Germinal center (tissue), 1 donor: ENCODE measurements at places on chromosomes 4 and X.
A peak's percentile ranks its signal among the peaks of the same experiment; 100 is the strongest.

GRCh38 chr4:2246384-2247127 is 4.6 kb upstream of the HAUS3 start:
- no peak for DNase-seq

DNA sequence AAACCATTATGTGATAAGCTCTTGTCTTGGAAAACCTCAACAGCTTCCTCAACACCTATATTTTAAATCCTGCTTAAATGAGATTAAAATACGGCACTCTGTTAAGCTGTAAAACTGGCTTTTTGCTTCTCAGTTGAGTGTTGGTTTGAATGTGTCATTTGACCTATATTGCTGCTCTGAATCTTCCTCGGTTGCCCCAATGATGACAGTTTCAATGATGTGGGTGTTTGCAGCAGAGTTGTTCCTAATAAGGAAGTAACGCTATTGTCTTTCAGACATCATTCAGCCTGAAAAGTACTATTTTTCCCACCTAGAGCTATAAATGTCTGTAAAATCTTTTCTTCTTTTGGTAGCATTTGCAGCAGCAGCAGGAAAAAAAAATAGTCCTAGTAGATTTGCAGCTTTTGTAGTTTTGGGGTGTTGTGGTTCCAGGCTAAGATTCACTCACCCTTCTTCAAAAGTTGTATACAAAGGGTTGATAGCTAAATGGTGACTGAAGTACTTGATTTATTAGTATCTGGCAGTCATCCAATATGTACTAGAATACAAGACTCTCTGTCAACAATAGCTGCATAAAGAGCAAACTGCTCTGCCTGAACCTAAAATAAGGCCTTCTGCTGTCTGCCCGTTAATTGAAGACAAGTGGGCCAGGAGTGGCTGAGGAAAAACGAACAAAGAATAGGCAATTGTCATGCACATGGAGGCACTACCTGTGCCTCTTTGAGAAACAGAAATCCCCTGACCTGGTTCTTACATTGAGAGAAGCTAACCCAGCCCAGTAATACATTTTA is 333.1 kb downstream of the IL1RAPL1 start:
- DNase-seq: no peak

GRCh38 chrX:45142185-45142584 is 58.5 kb downstream of the DIPK2B start:
- DNase-seq: no peak

- DNase-seq: peak; percentile 71
These were observed at the start of gene ELF4 for GRCh38 chrX:130110379-130111219. Gene ELF4, minus strand, starts transcription at chrX:130110497. Its CDS starts 29,167 bp downstream, at chrX:130081330.

- no peak for DNase-seq
These were observed 1.7 kb downstream of the GPRIN3 start for GRCh38 chr4:89305712-89306437.

DNA sequence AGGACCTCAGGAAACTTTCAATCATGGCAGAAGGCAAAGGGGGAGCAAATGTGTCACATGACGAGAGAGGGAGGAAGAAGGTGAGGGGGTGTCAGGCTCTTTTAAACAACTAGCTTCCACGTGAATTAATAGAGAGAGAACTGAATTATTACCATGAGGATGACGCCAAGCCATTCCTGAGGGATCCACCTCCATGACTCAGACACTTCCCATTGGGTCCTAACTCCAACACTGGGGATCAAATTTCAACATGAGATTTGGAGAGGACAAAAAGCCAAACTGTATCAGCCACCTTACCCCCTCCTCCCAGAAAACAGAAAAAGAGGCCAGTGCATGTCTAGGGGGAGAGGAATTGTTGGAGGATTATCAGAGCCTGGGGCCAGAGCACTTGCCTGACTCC is 40.4 kb upstream of the LAS1L start:
- no peak for DNase-seq

DNA sequence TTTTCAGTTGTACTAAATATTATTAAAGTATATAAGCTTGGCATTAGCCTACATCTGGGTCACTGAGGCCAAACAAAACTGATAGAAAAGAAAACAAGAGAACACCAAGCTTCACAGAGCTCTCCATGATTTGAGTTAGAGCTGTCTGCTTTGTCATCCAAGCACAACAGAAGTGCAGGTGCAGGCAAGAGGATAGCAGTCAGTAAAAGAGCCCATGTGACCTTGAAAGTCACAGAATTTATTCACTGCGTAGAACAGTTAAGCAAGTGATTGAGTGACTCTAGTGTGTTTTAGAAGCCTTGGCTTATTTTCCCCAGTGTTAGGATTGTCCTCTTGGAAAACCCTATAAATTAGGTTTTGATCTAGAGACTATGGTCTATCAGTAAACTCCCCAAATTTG is 49.4 kb upstream of the PRDM5 start:
- DNase-seq: no peak

- DNase-seq: no peak
These were observed 559 bp upstream of the RHOH start for GRCh38 chr4:40196272-40196671.

DNA sequence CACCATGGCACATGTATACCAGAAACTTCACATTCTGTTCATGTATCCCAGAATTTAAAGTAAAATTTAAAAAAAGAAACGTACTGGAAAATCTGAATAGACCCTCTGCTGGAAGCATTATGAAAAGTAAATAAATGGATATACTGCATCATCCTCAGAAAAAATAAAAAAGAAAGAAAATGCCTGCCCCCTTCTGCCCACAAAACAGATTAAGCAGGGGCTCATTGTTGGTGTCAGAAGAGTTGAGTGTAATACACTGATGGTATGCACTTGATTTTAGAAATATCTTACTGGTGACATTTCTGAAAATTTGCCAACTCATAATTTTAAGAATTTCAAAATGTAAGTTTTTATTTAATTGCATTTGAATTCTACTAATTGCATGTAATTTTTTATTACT is 77.8 kb downstream of the LRP2BP start:
- no peak for DNase-seq

DNA sequence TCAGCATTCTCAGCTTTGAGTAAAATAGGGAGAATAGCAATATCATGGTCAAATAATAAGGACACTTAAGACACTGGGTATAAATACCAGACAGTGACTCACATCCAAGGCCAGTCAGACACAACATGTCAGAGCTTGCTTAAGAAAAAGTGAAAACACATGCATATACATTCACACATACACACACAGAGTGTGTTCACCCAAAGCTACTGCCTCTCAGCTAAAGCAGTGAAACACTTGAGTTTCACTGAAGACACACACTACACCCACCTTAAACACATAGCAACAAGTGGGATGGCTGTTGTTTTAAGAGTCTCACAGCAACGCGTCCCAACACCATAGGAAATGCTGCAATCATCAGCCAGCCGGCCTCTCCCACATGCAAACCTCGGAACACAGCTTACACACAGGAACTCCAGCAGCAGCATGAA is 14.4 kb downstream of the SHROOM4 start:
- no peak for DNase-seq

GRCh38 chrX:28010875-28011274 is 29.6 kb upstream of the DCAF8L1 start:
- DNase-seq: no peak

DNA sequence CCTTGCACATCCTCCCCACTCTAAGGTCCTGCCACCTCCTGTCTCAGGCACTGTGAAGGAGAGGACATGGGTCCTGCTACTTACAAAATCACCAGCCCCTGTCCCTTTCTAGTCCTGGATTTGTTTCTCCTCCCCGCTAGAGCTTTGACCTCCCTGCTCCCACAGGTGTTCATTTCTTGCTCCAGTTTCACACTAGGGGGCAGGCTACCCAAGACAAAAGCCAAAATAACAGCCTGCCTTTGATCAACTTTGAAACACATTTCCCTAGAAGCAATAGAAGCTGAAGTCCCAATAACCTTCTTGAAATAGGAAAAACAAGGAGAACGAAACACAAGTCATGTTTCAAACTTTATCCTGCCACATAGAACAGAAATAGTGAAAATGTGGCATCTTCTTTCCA is 164.4 kb downstream of the QDPR start:
- DNase-seq: peak; percentile 30

- no peak for DNase-seq
These were observed 22.2 kb upstream of the MANBA start for GRCh38 chr4:102783006-102783405.

DNA sequence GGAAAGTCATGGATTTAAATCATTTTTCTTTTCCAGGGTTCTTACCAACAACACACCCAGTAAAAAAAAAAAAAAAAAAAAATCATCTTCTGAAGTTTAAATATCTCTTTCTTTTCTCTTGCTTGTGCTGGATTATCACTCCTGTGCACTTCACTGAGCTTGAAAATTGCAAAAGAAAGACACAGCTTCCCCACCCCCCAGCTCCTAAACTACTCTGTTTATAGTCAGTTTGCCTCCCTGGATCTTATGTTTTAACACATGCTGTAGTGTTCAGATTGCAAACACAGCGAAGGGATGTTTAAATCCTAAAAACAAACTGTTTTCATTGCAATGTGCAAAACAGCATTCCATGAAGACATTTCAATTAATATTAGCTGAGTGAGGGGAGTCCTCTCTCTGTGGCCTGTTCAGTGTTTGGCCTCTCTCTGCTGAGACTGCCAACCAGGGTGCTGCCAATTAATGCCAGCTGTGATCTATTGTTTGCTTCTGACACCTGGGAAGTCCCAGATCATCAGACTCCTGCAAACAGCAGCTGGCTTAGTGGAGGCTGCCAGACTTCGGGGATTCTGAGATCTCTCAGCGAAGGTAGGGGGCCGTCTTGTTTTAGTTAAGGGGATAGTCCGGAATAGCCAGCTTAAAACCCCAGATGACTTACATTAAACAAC is 171.1 kb upstream of the PITX2 start:
- DNase-seq: no peak

DNA sequence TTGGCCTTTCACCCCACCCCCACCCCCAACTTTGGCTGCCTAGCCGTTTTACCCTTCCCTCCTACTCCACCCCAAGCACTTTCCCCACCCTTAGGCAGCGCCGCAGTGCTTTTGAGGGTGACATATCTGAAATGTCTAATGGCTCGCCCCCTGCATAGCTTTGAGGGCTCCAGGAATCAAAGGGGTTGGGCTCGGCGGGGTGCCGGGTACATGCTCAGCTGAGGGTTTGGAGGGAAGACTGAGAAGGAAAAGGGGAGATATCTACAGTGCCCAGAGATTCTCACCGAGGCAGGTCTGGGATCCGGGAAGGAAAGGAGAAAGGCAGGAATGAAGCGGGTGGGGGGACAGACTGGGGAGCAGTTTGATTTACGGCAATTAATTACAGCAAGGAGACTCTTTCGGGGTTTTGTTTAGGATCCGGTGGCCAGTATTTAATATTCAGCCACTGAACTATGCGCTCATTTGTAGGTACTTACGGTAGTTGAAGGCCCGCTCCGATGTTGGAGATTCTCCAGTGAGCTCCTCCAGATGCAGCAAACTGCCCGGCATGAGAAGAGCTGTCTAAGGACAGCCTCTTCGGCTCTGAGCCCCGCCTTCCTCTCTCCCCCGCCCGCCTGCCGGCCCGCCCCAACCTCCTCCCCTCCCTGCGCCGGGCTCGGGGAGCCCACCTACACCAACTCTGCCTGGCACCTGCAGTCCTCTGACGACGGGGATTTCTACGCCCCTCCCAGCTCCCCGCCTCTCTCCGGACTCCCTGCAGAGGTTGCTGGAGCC is at the start of gene IGSF1:
TSS of gene IGSF1 (minus strand) at position 569 of the 774 bp plus-strand sequence. CDS start 2,632 bp downstream, outside the sequence.
- no peak for DNase-seq

- no peak for DNase-seq
These were observed 390.1 kb downstream of the ADAM29 start for GRCh38 chr4:175308236-175308635.

DNA sequence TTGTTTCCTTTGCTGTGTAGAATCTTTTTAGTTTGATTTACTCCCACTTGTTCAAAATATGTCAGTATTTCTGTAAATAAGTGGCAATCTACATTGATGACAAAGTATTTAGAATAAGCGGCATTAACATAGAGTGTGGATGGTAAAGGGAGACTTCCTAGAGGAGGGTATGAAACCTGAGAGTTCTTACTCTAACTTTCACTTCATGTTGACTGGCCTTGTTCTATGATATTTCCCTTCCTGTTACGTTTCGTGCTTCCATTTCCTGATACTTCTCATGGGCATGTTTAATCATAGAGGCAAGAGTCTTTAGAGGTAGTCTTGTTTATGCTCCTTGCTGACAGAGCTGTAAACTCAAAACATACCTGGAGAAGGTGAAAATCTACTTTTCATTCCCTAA is 408.9 kb downstream of the GLUD2 start:
- no peak for DNase-seq

- DNase-seq: no peak
These were observed 5.3 kb downstream of the FBXW7 start for GRCh38 chr4:152530600-152530999.

DNA sequence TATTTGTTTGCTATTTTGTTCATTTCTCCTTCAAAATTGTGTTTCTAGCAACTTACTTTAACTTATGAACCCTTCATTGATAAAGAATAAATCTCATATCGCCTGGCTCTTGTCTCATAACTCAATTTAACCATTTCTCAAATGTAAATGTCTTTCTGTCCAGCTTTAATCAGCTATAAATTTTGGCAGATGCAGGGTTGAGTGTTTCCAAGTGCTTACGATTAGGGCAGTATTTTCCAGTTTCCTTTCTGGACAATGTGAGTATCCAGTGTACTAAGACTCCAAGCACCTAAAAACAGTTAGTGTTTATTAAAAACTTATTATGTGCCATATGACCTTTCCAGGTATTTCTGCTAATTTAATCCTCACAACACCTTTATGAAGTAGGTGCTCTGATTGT is 218.6 kb upstream of the GK2 start:
- DNase-seq: no peak

- no peak for DNase-seq
These were observed 125.1 kb downstream of the NSUN7 start for GRCh38 chr4:40874901-40875300.

- DNase-seq: no peak
These were observed 14.9 kb downstream of the IRF2 start for GRCh38 chr4:184459413-184459812.

DNA sequence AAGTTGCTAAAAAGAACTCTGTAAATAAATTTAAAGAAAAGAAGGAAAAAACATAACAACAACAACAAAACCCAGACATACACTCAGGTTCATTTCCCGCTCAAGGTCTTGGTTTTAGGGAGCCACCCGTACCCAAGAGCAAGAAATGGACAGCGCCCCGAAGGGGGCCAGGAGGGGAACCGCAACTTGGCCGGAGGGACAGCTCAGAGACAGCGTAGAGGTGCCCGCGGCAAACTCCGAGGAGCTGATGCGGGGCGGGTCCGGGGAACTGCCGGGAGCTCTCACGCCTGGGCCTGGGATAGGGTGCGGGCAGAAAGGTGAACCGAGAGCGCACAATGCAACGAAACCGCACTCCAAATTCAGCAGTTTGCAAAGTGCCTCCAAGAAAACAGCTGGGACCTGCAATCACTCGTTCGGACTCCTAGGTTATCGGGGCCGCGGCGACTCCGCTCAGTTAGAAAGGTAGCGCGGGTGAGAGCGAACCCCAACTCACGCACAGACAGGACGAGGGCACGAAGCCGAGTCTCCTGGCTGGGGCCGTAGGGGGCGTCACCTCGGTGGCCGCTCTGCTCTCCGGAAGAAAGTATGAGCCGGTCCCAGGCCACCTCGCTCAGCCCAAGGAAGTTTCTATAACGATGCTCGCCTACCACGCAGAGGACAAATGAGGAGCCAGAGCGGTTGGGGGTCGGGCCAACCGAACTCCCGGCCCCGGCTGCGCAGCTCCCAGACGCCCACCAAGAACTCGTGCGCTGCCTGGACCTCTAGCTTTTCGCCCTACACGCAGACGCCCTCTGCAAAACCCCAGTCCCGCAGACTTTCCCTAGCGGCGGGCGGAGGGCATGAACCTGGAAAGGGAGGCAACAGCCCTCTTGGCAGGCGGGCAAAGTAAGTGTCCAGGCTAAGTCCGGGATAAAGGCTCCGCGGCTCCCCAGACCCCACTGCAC is 1.4 kb downstream of the NDNF start:
- no peak for DNase-seq
